Progenitor cell of endocrine pancreas (in vitro differentiated cells): ENCODE measurements at places on chromosomes 16 and 17. TPM values are rescaled to one million over a fixed set of nuclear protein-coding genes. Genes with fewer than 3 reads are reported as not detected.

GRCh38 chr16:13425836-13426235 lies 494.1 kb upstream of the ERCC4 start:
- no peak for DNase-seq

The NT5M gene
- 2.4 TPM in 2 replicates for total RNA-seq

The GINS2 gene
- 20.9 and 22.3 TPM in 2 replicates for total RNA-seq

- no peak for DNase-seq
Observed at GRCh38 chr16:81350306-81350615, 35.5 kb downstream of the GAN start.

- no peak for DNase-seq
Observed at GRCh38 chr16:81994485-81994884, 16.8 kb downstream of the SDR42E1 start.

DNA sequence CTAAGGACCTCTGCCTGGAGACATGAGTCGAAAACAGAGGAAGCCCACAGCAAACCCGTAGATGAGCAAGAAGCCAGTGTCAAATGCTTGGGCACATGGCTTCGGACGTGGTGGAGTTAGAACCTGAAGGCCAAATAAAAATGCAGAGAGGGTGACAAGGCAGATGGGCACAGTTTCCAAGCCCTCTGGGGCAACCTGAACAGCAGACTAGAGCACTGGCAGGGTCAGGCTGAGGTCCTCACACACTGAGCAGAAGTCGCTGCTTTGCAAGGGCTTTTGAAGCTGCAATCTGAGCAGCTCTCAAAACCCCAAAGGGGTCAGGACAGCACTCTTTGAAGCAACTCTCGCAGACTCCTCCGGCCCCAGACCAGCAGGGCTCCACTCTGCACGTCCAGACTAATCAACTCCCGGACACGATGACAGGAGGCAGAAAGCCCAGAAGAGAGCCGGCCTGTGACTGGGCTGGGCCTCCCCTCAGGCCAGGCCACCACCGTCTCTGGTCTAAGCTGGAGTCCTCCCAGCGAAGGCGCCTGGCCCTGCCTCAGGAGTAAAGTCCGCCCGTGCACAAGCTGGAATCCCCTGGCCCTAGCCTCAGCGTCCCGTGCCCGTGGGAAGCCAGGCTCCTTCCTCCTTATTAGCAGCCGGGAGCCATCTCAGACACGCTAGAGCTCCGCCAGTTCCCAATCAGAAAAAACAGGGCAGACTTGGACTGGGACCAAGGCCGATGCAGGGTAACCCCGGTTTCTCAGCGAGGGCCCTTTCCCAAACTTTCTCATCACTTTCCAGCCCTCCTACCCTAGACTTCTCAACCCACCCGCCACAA lies 924 bp downstream of the SMARCD2 start:
- no peak for DNase-seq

DNA sequence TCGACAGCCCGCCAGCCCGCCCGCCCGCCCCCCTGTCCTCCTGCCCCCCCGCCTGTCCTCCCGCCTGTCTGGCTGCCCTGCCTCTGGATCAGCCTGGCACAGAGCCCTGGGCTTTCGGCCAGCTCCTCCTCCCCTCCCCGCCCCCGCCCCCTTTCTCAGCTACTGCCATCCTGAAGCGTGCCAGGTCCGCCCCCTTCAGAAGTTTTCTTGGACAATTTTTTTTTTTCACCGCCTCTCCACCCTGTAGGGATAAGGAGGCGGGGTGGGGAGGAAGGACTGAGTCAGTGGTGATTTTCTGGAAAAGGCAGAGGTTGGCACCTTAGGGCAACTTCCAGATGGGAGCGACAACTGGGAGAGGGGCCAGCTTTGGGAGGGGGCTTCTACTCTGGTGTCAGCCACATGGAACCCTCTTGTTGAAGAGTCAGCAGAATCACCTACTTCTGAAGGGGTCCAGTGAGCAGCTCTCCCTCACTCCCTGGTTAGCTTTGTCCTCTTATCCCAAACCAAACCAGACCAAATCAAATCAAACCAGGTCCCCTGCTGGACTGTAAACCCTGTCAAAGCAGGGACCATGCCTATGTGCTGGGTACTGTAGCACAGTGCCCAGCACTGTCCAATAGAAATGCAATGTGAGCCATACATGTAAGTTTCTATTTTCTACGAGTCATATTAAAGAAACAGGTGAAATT lies 19.7 kb downstream of the IGF2BP1 start:
- no peak for DNase-seq

- DNase-seq = no peak
Observed at GRCh38 chr17:56679115-56679776, 85.7 kb downstream of the NOG start.
